ENCODE measurements at places on chromosomes 1 and 21. TPM values are rescaled to one million over a fixed set of nuclear protein-coding genes. Genes with fewer than 3 reads are reported as not detected.

Gene GSTM5
- total RNA-seq: 0.76 TPM

Gene TMEM81
- 0.97 TPM for total RNA-seq

Gene GBP4
- 3.6 TPM for total RNA-seq

Gene GSTM1
- total RNA-seq: 0.32 TPM

Gene FTCD
- total RNA-seq: not detected

Gene ATP1A4
- total RNA-seq: not detected

Gene MAP3K21
- total RNA-seq: 1.2 TPM

Gene RAVER2
- total RNA-seq: 8.7 TPM

Gene CLEC20A
- not detected for total RNA-seq

Gene FMO4
- 0.97 TPM for total RNA-seq

Gene SPATA46
- total RNA-seq: not detected

Gene ATF6
- 41.5 TPM for total RNA-seq

Gene ACADM
- total RNA-seq: 47.6 TPM

Gene PRRX1
- 0.32 TPM for total RNA-seq

Gene HCRTR1
- under 0.01 TPM for total RNA-seq

Gene SNAPIN
- total RNA-seq: 57.2 TPM

Gene SELL
- 0.65 TPM for total RNA-seq

Gene CD5L
- not detected for total RNA-seq

Gene RO60
- 142 TPM for total RNA-seq

Gene SLC9C2
- total RNA-seq: not detected

Gene SLC35A3
- total RNA-seq: 42.2 TPM

Gene RIPPLY3
- not detected for total RNA-seq

Gene BLACAT1
- total RNA-seq: not detected

Data from epithelial cell of umbilical artery (primary cell).